Stimulated activated naive CD8-positive, alpha-beta T cell treated with anti-CD3 and anti-CD28 coated beads, Interleukin-15, Interleukin-2, amounts not matched to agents 100 U/mL and 50 U/mL, for 24 hours (primary cell): ENCODE measurements at places on chromosomes 16 and 17.

DNA sequence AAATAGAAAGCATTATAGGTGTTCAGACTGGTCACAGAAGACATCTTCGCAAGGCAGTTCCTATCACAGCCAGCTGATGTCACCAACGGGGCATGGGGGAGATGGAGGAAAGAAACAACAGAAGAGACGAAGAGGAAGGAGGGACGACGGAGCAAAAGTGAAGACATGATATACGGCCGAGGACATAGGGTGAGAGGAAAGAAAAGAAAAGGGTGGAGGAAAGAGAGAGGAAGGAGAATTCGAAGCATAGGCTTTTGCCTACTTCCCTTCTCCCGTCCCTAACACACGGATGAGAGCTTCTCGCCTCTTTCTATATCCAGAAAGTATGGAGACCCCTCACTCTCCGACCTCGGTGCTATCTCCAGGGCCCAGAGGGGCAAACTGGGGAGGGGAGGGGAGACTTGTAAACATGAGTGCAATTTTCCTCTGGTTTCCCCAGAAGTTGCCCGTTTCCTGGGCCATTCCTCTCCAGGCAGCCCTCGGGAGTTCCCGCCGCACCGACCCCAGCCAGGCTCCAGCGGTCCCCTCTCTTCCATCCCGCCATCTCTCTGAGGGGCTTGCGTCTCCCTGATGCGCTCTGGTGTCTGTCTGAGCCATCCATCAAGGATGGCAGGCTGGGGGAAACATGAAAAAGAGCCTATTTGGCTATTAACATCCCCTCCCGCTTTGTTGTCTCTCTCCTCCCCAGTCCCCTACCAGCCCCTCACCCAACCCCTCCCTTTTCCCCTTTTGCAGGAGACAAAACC lies 26.0 kb downstream of the COPZ2 start:
- DNase-seq, result peak; percentile 55

DNA sequence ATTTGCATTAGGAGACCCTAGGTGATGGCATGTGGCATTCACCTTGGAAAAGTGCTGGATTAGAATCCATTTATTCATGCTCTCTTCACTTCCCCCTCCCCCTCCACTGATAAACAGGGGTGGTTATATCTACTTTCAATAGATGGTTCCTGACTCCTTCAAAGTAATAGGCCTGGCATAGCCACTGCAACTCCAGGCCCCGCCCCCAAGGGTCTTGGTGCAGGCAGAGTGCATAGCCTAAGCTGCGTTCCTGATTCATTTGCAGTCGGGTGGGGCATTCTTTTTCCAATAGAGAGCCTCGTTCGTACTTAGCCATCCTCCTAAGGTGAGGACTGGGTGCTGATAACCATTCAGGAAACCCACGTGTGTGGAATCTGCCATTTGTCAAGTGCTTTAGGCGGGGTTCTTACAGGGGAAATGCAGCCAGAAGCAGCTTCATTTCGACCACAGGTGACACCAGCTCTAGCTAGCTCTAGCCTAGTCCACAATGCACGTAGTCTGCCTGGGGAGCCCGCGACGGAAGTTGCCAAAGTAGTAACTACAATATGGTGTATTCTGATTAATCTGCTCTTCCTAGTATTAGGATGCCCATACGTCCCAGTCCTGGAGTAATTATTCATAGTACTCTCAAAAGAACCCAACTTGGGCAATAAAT lies 11.1 kb downstream of the UBE2O start:
- DNase-seq, result no peak

- DNase-seq, result no peak
These were observed 32.1 kb downstream of the SPACA3 start for GRCh38 chr17:33023790-33024189.

DNA sequence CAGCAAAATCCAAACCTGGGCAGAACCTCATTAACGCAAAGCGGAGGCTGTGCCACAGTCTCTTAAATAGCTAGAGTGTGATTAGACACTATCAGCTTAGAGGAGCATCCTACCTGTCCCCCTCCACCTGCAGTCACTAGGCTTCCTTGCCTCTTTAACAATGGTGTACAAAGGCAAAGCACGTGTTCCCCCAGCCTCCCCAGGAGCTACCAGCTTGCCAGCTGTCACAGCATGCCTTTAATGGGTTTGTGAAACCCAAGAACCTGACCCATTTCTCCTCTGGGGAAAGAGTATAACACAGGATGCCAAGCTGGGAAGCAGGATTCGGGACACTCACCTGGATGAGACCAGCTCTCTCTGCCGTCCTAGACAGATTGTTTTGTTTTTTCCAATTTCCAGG lies 37.2 kb upstream of the TBX2 start:
- no peak for DNase-seq

GRCh38 chr17:64041912-64042311 lies 21.5 kb upstream of the ICAM2 start:
- DNase-seq, result no peak

GRCh38 chr17:81417049-81417878 lies 22.0 kb downstream of the BAHCC1 start:
- DNase-seq, result no peak

DNA sequence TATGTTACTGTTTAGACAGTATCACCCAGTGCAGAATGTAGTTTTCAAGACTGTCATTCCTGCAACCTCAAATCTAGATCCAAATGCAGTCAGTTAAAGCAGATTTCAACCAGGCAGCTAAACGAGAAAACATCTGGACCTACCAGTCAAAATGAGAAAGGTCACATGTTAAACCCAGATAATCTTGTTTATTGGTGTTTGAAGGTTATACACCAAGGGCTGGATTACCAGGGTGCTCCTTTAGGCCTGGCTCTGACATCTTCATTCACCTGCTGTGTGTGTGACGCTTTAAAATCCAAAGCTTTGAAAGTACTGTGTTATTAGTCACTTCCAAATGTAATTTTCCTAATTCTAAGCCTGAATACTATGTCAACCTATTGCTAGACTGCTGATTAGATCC lies 54.9 kb downstream of the IKZF3 start:
- DNase-seq, result no peak

- DNase-seq, result no peak
These were observed 361.0 kb upstream of the PMFBP1 start for GRCh38 chr16:72532906-72533410.

DNA sequence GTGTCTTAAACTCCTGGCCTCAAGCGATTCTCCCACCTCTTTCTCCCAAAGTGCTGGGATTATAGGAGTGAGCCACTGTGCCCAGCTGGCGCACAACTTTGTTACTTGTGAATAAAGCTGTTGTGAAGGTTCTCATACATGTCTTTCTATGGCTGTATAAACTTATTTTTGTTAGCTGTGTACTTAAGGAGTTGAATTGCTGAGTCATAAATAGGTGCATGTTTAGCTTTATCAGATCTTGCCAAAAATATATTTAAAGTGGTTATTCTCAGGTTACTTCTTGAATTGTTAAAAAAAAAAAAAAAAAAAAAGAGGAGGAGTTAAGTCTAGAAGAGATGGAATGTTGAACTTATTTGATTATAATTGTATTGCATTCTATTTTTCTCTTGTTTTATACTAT lies 47.6 kb upstream of the IRX3 start:
- DNase-seq, result no peak

DNA sequence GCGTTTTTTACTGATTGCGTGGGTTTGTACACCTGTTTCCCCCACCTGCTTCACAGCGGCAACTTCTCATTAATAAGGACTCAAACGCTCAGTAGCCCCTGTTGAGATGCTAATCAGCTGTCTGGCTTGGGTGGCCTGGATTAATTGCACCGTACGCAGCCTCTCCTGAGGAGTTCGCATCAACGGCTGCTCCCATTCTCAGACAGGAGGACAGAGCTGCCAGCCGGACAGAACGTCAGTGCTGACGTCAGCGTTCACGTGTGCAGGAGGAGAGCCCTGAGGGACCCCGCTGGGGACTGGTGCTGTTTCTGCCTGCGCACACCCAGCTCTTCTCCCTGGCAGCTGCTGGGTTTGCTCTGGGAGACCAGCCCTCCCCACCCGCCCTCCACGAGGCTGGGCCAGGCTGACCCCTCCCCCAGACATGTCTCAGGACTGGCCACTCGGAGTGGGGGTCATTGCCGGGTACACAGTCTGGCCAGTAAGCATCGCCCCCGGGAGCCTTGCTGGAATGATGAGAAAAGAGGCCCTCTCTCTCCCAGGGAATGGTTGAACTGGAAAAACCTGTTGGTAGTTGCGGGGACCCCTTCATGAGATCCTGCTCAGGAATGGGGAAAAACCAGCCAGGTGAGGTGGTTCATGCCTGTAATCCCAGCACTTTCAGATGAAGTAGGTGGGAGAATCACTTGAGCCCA lies 5.7 kb upstream of the BANP start:
- DNase-seq, result peak; percentile 51

DNA sequence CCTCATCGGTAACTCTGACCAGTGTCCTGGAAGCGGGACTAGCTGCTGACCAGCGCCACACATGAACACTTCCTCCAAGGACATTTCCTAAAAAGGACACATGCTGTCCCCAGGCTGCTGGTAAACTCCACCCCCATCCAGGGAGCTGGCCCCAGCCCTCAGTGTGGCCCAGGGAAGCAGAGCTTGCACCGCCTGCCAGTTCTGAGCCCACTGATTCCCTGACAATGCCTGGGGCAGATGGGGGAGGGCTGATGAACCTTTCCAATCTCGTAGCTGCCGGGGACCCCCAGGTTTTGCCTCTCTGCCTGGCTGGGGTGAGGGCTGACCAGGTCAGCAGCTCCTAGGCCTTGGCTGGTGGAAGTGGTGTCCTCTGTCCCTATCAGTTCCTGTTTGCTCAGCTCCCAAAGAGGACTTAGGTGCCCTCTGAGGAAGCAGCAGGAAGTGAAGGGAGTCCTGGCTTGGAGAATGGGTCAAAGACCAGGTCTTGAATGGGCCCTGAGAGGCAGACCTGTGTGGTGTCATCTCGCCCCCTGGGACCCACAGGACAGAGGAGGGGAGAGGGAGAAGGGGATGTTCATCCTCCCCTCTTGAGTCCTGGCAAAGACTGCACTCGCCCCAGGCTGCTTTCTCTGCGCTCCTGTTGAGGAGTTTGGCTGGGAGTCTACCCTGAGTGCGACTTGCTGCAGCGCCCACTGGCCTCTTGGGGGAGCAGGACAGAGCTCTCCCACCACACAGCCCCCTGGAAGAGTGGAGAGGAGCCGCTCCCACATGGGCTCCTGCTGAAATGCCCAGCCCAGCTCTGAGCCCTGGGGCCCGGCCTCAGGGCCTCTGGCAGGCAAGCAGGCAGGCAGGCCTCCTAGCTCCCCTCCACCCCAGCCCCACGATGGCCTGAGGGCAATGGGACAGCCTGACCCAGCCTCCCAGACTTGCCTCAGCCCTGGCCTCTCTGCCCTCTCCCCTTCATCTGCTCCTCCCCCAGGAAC lies 16.8 kb downstream of the PDK2 start:
- DNase-seq, result no peak

DNA sequence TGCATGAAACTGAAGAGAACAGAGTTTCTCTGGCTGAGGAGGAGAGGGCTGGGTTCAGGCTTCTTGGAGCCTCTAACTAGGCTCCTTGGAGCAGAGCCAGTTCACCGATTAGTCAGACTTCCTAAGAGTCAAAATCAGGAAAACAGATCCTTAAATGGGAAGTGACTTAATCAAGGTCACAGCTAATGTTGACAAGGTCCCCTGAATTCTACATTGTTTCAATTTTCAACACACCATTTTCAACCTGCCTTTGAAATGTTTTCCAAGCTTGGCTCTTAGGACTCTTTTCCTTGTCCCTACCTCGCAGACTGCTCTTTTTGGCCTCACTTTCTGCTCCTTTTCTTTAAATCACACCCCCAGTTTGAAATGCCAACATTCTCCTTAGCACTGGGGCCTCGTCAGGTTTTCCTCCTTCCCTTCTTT lies 16.3 kb downstream of the MYL4 start:
- DNase-seq, result no peak

GRCh38 chr17:4236456-4236855 lies 27.3 kb downstream of the ANKFY1 start:
- DNase-seq, result no peak
